ENCODE measurements at places on chromosomes 5 and 9. TPM values are rescaled to one million over a fixed set of nuclear protein-coding genes. Genes with fewer than 3 reads are reported as not detected.

The ANXA6 gene
- total RNA-seq: 60.4 TPM

The SLC25A2 gene
- total RNA-seq: not detected

The GRM6 gene
- not detected for total RNA-seq

The PCDHB2 gene
- total RNA-seq: 2.0 TPM

The OR1Q1 gene
- not detected for total RNA-seq

The STING1 gene
- total RNA-seq: 6.7 TPM

The ADGRD2 gene
- not detected for total RNA-seq

The GM2A gene
- 17.9 TPM for total RNA-seq

The PKD2L2 gene
- total RNA-seq: not detected

DNA sequence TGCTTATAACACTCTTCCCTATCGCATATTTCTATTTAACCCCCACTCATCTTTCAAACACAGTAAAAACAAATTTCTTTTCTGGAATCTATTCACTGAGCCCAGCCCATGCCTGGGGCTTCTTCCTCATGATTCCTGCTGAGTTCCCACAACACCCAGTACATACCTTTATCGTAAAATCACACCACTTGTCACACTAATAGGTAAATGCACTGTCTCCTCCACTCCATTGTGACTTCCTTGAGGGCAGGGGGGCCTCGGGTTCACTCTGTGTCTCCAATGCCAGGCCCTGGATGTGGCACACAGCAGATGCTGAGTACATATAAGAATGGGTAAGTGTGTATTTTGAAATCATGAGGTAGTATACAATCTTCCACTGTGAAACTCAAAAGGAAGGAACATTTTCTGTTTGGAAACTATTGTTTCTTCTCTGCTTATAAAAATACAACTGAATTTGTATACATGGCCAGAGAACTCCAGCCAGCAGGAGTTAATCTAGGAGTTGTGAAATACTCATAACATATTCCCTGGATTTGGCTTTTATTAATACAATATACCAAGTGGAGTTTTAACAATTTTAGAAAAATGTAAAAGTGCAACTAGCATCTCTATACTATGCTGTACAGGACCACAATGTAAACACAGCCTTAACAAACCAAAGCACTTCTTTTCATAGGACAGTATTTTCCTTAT is 7.2 kb downstream of the PLK2 start:
- no peak for DNase-seq

- DNase-seq: no peak
Observed at GRCh38 chr5:89596821-89597220, 713.8 kb upstream of the MEF2C start.

- no peak for DNase-seq
Observed at GRCh38 chr5:74375271-74375670, 265.3 kb downstream of the ENC1 start.

GRCh38 chr9:130895038-130895437 is 1.6 kb downstream of the QRFP start:
- no peak for DNase-seq

GRCh38 chr5:9947225-9947714 is 302.4 kb downstream of the ATPSCKMT start:
- no peak for DNase-seq

GRCh38 chr5:149166128-149166527 is 24.8 kb downstream of the ABLIM3 start:
- no peak for DNase-seq

GRCh38 chr5:90274216-90274615 is 135.3 kb downstream of the CETN3 start:
- no peak for DNase-seq

DNA sequence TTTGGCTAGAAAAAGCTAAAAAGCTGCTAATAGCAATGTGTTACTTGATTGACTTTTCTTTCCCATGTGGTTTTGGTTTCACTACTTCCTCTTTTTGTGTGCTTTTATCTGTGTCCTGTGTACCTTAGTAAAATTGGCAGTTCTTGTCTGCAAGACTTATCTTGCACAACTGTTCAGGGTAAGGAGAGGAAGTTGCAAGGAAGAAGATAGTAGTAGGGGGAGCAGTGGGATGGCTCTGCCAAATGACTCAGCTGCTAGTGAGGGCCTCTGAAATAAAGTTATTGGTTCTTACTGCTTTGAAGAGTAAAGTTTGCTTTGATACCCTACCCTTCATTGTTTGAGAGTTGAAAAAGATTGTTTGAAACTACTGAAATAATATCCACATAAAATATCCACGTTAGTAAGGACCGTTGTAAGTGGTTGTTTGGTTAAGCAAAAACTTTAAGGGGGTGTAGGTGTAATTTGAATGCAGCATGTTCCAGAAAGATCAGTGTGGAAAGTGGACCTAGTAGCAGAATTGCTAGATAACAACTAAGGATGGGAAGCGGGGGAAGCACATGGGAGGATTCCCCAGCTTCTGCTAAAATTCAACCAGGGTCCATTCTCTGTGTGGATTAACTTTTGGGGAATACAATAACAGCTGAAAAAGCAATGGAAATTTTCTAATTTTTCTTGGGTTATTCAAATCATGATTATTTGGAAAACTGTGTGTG is 123.5 kb downstream of the SCAMP1 start:
- no peak for DNase-seq

DNA sequence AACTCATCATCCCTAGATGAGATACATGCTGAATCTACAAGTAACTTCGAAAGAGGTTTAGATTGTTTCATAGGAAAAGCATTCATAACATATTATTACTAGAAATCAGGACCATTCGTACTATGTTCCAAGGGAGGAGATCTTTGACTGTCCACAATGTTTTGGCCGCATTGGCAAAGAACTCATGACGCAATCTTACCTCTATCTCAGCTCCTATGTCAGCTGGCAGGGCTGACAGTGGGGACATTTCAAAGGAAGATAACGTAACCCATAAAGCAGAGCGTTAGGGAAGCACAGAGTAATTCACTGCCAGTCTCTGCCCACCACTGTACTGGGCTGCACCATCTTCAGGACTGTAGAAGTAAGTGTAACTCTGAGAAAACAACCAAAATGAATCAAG is 69.7 kb downstream of the EFNA5 start:
- DNase-seq: no peak

GRCh38 chr5:154447089-154447725 is 1.4 kb downstream of the SAP30L start:
- DNase-seq: no peak

GRCh38 chr9:94681508-94681907 is 42.2 kb upstream of the FBP1 start:
- peak; percentile 87 for DNase-seq

DNA sequence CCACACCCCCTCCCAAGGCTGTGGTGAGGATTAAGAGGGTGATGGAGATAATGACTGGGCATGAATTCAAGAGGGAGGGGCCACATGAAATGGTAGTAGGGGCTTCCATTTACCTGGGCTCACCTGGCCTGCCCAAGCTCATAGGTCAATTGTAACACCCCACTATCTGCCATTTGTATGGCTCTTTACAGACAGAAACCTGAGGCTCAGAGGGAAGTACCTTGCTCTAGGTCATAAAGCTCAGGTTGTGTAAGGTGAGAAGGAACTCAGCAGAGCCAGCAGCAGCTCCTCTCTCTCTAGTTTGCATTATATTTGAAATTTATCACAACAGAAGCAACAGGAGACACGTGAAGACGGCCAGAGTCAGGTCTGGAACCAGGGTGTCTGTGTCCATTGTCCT is 133.4 kb upstream of the ALDH1B1 start:
- DNase-seq: no peak

- DNase-seq: no peak
Observed at GRCh38 chr5:15440434-15440833, 59.5 kb upstream of the FBXL7 start.

- no peak for DNase-seq
Observed at GRCh38 chr5:157740229-157740610, 3.3 kb upstream of the LSM11 start.
